ENCODE measurements at places on chromosomes 6 and 20.

DNA sequence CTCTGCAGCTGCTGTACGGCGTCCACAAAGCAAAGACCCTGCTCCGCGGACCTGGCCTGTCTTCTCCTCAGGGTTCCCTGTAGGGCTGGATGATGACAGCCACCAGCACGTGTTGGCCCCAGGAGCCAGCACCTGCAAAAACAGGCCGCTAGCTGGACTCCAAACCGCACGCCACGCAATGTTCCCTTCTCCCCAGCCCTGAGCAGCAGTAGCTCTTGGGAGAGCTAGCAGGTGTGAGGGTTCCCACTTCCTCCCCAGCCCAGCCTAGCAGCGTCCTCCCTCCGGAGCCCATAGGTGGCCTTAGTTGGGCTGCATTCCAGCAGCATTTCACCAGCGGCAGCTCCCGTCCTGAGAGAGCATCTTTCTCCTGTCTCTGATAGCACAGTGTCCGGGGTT lies 42.3 kb downstream of the DACT2 start:
- DNase-seq, result no peak

- DNase-seq, result no peak
These were observed 79.4 kb downstream of the SNX5 start for GRCh38 chr20:17889226-17889625.

DNA sequence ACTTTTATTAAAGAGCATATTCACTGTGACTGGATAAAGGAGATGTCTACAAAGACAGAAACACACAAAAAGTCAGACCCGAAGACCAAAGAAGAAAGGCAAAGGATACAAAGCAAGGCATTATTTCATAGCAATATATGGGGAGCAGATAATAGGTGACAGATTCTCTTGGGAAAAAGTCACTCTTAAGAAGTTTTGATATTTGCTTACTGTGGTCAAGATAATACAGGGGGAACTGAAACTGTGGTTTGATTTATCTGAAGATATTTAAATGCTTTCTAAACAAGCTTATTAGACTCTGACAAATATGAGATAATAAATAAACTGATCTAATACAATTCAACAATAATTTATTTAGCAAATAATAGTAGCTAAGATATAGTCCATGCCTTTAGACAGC lies 14.7 kb downstream of the CYP39A1 start:
- DNase-seq, result no peak

- DNase-seq, result no peak
These were observed 18.3 kb downstream of the SNX9 start for GRCh38 chr6:157841211-157841840.

- DNase-seq, result no peak
These were observed 104.8 kb upstream of the MC3R start for GRCh38 chr20:56143759-56144158.
